ENCODE measurements at places on chromosomes 4 and X.

- no peak for DNase-seq
Observed at GRCh38 chr4:122715221-122715620, 17.3 kb upstream of the BBS12 start.

- DNase-seq: no peak
Observed at GRCh38 chr4:7650606-7651385, 216.1 kb upstream of the PSAPL1 start.

- DNase-seq: peak; percentile 2
Observed at GRCh38 chrX:140815868-140816267, 106.3 kb downstream of the LINC00632 start.

DNA sequence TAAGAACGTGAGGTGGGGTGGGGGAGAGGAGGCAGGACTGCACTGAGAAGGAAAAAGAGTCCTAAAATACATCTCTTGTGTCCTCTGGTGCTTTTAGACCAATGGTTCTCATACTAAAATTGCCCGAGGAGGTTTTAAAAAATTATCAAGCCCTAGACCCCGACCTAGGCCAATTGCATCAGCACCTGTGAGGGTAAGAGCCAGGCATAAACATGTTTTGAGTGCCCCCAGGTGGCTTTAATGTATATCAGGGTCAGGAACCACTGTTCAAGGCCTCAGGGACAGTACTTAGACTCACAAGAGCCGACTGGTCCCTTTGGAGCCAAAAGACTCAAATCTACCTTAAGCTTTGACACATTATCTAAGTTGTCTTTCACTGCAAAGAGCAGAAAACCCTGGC, 37.5 kb upstream of the TMEM150C start:
- no peak for DNase-seq

DNA sequence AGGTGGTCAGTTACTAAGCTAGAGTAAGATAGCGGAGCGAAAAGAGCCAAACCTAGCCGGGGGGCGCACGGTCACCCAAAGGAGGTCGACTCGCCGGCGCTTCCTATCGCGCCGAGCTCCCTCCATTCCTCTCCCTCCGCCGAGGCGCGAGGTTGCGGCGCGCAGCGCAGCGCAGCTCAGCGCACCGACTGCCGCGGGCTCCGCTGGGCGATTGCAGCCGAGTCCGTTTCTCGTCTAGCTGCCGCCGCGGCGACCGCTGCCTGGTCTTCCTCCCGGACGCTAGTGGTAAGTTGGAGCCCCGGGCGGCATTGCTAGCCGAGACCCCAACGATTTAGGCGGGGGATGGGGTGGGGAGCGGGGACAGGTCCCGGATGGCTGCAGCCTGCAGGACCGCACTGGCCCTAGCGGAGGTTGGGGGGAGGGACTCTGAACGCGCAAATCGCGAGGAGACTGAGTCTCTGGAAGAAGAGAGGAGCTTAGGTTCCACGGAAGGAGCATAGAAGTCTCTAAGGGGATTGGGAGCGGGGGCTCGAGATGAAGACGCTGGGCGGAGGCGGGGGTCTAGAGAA, 573 bp downstream of the HTR2C start:
- DNase-seq: no peak

GRCh38 chr4:4869731-4870571, 10.5 kb downstream of the MSX1 start:
- no peak for DNase-seq

DNA sequence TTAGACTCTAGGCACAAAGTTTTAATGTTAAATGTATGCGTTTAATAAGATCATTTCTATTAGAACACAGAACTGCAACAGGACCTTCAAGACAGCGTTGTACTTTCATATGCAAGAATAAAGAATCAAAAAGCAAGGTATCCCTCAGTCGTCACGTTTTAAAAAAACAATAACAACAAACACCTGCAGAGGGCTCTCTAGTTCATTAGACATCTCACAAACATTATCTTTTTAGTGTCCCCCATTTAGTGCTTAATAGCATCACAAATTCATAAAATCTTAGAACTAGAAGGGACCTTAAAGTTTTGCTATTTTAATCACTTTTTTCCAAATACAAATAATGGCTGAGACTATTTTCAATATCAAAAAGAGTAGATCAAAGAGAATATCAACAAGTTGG, 236.6 kb downstream of the DCHS2 start:
- no peak for DNase-seq

Data from AG09309 (cell line).